ENCODE measurements at places on chromosomes 4 and X. TPM values are rescaled to one million over a fixed set of nuclear protein-coding genes. Genes with fewer than 3 reads are reported as not detected.

GRCh38 chr4:1198098-1198844 is 25.9 kb upstream of the SPON2 start:
- DNase-seq: peak; percentile 3

- no peak for DNase-seq
Observed at GRCh38 chrX:30793767-30794103, 95.3 kb downstream of the TAB3 start.

GRCh38 chr4:188127214-188127874 is 11.9 kb upstream of the TRIML1 start:
- DNase-seq: peak; percentile 10

DNA sequence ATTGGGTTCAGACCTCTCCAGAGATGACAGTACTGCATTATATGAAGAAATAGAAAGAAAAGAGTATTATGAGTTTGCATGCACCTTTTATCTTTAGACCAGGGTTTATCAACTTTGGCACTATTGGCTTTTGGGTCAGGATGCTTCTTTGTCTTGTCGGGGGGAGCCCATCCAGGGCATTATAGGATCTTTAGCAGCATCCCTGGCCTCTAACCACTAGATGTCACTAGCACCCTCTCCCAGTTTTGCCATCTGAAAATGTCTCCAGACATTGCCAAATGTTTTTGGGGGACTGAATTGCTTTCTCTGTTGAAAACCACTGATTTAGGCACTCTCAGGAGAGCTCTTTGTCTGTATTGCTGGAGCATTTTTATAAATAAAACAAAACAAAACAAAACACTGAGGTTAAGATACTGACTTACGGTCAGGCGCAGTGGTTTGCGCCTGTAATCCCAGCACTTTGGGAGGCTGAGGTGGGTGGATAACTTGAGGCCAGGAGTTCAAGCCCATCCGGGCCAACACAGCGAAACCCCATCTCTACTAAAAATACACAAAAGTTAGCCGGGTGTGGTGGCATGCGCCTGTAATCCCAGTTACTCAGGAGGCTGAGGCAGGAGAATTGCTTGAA is 23.6 kb downstream of the CA5B start:
- DNase-seq: peak; percentile 49

DNA sequence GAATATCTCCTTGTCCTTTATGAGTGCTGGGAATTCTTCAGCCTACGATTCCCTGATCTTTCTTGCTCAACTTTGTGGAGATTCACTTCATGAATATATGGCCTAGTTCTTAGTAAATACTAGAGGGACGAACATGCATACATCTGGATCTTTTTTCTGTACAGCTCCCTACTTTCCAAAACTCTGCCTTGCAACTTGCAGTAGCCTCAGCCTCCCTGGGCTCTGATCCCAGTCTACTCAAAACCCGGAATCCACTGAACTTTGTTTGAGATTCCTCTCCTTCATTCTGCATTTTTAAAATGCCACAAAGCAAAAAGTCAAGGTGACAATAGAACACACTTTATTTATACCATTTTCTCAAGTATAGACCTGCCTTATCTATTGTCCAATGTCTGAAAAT is 50.0 kb upstream of the PCDH7 start:
- no peak for DNase-seq

DNA sequence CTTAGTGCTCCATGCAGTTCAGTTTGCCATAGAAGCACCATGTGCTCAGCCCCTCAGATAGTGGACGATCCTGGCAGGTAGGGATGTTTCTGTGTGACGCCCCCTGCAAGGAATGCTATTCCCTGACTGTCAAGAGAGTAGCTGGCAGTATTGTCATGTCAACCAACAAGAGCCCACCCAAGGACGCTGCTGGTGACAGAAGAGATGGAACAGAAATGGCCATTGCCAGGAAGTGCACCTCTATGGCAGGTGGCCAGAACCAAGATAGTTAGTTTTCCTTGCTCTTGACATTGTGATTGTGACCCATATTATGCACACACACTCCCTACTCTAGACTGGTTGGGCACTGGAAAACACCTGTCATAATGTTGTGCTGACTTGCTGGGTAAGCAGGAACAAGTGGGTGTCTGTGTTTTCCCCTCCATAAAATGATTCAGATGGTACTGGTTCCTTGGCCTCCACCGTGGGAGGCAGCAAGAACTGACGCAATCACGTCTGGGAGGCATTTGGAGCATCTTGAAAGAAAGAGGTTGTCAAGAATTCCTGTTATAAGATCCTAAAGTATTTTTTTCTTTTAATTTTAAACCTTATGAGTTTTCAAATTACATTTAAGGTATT is 507.9 kb downstream of the MID1IP1 start:
- DNase-seq: peak; percentile 77

DNA sequence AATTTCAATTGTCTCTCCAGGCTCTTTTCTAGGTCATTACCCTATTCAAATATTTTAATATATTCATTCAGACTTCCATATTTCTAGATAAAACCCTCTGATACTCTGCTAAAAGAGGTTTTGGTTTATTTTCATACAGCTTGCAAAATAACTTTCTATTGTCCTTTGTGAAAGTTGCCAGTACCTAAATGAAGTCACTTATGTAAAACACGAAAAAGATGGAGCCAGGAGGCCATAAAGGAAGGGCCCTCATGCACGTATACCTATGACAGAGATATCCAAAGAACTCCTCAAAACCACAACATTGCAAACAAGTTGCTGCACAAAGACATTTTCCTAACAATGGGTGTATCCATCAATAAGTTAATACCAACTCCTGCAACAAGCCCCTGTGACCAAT is 25.7 kb upstream of the ELOVL6 start:
- no peak for DNase-seq

DNA sequence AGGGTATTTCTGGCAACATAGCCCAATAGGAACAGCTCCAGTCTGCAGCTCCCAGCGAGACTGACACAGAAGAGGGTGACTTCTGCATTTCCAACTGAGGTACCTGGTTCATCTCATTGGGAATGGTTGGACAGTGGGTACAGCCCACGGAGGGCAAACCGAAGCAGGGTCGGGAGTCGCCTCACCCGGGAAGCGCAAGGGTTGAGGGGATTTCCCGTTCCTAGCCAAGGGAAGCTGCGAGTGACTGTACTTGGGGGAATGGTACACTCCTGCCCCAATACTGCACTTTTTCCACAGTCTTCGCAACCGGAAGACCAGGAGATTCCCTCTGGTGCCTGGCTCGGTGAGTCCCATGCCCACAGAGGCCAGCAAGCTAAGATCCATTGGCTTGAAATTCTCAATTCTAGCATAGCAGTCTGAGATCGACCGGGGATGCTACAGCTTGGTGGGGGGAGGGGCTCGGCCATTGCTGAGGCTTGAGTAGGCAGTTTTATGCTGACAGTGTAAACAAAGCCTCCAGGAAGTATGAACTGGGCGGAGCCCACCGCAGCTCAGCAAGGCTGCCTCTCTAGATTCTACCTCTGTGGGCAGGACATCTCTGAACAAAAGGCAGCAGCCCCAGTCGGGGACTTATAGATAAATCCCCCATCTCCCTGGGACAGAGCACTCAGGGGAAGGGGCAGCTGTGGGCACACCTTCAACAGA is 14.0 kb upstream of the ADAD1 start:
- DNase-seq: peak; percentile 36

DNA sequence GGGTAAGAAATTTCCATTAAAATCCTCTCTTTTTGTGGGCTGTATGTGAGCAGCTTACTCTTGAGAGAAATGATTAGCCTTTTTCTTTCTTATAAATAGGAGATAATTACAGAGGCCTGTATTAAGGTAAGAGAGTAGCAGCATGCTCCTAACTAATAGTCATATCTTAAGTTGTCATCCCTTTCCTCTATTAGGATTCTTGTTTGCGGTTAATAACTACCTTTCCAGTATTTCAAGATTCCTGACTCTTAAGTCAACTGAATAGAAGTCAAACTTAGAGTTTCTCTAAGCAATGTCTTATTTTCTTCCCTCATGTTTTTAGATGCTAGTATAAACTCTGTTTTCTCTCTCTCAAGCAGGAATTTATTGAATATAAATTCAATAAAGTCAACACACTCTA is 139.9 kb upstream of the GPRIN3 start:
- DNase-seq: no peak

GRCh38 chrX:1483843-1484637 is 31.3 kb upstream of the ASMTL start:
- DNase-seq: peak; percentile 54

- DNase-seq: no peak
Observed at GRCh38 chr4:87410679-87411078, 11.7 kb upstream of the NUDT9 start.

DNA sequence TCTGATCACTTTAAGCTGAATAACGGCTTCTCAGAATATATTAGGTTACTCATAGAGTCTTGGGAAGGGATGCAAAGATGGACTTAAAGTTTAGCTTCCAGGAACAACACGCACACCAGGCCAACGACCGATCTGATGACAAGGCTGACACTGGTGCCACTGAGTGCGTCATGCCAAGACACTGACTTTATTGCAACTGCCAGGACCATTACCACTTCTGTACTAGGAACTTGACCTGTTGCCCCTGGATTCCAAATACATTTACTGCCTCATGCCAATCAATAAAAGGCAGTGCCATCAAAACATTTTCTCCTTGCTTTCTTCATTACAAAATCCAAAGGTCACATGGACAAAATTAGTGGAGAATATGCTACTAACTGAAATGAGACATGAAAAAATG is 505.9 kb upstream of the CTSO start:
- no peak for DNase-seq

- DNase-seq: no peak
Observed at GRCh38 chr4:94453391-94453963, 1.7 kb downstream of the PDLIM5 start.

DNA sequence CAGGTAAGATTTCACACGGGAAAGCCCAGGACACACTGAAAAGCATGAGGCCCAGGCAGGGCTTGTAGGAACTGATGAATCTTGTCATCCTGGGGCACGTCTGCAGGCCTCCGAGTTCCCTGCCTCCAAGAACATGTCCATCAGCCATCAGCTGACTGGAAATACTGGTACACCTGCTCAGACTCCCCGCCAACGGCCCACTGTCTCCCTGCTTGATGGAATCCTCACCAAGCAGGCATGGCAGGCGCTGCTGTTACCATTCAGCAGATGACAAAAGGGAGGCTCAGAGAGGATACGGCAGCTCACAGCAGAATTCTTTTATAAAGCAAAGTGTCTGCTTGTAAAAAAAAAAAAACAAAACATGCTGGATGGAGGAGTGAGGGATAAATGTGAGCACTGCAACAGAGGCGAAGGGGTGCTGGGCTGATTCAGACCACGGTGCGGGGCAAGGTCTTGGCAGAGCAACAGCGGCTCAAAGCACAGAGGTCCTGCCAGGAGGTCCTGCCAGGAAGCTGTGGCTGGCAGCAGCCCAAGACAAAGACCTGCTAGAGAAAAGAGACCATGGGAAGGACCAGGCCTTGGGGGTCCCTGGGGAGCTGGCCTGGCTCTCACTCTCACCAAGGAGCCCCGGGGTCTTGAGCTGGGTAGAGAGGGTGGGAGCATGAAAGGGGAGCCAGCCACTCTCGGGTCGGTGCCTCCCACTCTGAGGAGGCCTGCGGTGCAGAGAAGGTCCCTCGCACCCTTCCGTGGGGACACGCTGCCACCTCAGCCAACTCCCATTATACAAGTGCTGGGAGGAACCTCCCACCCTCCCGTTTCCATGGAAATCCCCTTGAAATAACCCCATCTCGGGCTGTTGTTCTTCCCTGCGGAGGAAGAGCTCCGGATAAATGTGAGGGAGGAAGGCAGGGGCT is 25.6 kb downstream of the PPP2R2C start:
- DNase-seq: no peak

- DNase-seq: no peak
Observed at GRCh38 chr4:8761824-8762205, 109.8 kb downstream of the HMX1 start.

GRCh38 chr4:8269535-8270417 is at the start of gene HTRA3:
Gene HTRA3, plus strand, starts transcription at chr4:8269754. Its CDS starts 215 bp downstream, at chr4:8269969.
- DNase-seq: no peak

The PCDH18 gene
- total RNA-seq: not detected

The HTRA3 gene
- total RNA-seq: not detected

The SHROOM4 gene
- total RNA-seq: not detected

The DDIT4L gene
- 0.75 TPM for total RNA-seq

The CDKL5 gene
- total RNA-seq: 1.5 TPM

The UPF3B gene
- 21.3 TPM for total RNA-seq

The MSN gene
- 609 TPM for total RNA-seq

The GBA3 gene
- total RNA-seq: not detected

The PPBP gene
- total RNA-seq: not detected

Data from activated CD4-positive, alpha-beta T cell treated with anti-CD3 and anti-CD28 coated beads for 36 hours (primary cell).